Stimulated activated CD4-positive, alpha-beta T cell treated with anti-CD3 and anti-CD28 coated beads, Interleukin-1b, Interleukin-23, amount 100 ng/mL, for 4 hours (primary cell): ENCODE measurements at places on chromosomes 7 and 10.

DNA sequence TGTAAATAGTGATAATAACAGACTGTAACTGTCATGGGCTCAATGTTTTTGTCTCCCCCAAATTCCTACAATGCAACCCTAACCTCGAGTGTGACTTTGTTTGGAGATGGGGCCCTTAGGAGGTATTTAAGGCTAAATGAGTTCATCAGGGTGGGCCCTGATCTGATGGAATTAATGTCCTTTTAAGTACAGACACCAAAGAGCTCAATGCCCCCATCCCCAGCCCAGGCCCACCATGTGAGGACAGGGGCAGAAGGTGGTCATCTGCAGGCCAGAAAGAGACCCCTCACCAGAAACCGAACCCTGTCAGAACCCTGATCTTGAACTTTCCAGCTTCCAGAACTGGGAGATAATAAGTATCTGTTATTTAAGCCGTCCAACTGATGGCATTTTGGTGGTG lies 83.2 kb downstream of the PIP4K2A start:
- no peak for DNase-seq

GRCh38 chr7:90957883-90958282 lies 306.4 kb upstream of the FZD1 start:
- DNase-seq: no peak

GRCh38 chr10:129394518-129395328 lies 72.3 kb upstream of the MGMT start:
- DNase-seq: no peak

GRCh38 chr7:124915242-124915641 lies 14.4 kb downstream of the POT1 start:
- DNase-seq: no peak

DNA sequence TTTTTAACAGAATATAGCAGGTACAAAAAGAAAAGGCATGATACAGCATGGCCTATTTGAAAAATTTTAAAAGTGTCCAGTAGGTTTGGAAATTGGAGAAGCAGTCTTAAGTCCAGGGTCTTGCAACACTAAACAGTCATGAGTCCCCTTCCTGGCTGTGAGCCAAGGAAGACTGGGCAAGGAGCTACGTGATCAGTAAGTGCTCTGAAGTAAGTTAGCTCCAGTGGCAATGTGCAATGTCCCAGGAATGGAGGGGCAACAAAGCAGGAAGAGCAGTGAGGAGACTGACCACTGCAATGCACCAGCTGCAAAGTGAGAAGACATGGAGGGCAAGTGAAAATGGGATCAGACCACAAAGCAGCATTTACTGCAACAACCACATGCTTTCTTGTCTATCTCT lies 72.9 kb upstream of the GRID1 start:
- DNase-seq: no peak

GRCh38 chr7:104328296-104328969 lies at the start of gene LHFPL3:
Gene LHFPL3 (plus strand): TSS chr7:104328603.
- DNase-seq: no peak

DNA sequence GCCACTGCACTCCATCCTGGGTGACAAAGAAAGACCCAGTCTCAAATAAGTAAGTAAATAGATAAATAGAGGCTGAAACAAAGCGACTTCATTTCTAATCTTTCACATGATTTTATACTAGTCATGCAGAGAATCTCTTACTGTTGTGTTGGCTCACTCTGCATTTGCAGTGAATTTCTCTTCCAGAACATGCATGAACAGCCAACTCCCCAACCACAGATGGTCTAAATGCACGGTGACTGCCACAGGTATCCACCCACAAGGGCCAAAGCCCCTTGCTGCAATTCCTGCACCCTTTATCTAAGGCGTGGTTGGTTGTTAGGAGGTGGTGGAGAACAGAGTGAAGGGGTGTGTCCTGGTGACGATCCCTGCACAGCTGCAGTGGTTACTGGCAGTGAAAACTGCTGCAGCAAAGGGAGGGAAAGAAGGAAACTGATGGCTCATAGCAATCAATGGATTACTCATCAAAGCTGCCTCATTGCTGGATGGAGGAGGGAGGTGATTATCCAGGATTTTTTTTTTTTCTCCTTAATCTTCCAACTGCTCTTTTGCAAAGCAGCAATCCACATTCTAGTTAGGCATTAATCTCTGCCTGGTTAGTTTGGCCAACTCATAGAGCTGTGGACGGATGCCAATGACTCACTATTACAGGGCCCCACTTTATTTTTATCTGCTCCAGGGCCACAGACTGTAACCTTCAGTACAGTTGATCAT lies 50.6 kb downstream of the PRTFDC1 start:
- DNase-seq: no peak

DNA sequence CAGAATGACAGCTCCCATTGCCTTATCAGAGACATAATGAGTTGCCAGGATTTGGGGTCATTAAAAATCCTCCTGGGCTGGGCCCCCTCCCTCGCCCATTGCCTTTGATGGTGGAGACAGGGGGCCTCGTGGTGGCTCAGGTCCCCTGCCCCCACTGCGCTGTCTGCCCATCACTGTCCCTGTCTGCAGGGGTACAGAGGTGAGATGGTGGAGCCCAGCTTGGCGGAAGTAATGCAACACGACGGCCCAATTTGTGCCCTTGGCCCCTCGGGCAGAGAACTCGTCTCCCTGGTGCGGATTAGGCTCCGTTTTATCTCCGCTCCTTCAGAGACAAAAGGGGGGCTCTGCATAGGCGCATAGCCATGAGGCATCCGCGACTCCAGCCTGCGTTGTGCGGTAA lies 152.4 kb upstream of the UNC5B start:
- no peak for DNase-seq

DNA sequence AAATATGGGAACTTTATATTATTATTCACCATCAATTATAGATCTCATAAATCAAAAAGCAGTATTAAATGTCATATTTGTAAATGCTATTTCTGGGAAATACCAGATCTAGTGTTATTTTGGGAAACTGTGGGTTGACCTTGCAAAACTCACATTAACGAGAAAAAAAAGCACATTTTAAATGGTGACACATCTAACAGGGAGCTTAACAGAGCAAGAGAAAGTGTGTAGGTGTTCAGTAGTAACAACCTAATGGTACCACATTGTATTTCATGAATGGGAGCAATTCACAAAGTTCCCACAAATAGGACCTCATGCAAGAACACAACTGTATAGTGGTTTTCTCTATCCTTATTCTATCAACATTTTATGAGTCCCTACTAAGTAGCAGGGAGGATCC lies 26.2 kb upstream of the HDAC9 start:
- no peak for DNase-seq

GRCh38 chr7:29194594-29195427 lies at the start of gene CHN2:
Gene CHN2 (plus strand): TSS chr7:29194775.
- peak; percentile 12 for DNase-seq

GRCh38 chr7:107047902-107048782 lies 3.6 kb downstream of the PRKAR2B start:
- DNase-seq: no peak

DNA sequence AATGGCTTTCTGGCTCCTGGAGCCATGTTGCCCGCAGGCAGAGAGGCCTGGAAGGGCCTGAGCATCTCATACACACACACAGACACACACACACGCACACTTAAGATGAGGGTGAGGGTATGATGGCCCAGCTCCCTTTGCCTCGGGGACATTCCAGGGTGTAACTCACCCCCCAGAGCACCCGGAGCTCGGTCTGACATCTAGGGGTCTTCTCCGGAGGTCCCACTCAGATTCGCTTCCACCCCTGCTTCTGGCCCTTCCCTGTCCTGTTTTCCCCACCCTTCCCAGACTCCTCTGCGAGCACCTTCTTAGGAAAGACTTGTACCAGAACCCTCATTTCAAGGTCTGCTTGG lies 304.4 kb downstream of the GRID1 start:
- DNase-seq: no peak

GRCh38 chr7:47185839-47186238 lies 396.1 kb downstream of the TNS3 start:
- no peak for DNase-seq

GRCh38 chr7:158000160-158000559 lies 587.5 kb downstream of the PTPRN2 start:
- no peak for DNase-seq

GRCh38 chr7:52639126-52639525 lies 396.3 kb upstream of the POM121L12 start:
- no peak for DNase-seq

- no peak for DNase-seq
Observed at GRCh38 chr10:112649006-112649821, 202.2 kb downstream of the VTI1A start.

DNA sequence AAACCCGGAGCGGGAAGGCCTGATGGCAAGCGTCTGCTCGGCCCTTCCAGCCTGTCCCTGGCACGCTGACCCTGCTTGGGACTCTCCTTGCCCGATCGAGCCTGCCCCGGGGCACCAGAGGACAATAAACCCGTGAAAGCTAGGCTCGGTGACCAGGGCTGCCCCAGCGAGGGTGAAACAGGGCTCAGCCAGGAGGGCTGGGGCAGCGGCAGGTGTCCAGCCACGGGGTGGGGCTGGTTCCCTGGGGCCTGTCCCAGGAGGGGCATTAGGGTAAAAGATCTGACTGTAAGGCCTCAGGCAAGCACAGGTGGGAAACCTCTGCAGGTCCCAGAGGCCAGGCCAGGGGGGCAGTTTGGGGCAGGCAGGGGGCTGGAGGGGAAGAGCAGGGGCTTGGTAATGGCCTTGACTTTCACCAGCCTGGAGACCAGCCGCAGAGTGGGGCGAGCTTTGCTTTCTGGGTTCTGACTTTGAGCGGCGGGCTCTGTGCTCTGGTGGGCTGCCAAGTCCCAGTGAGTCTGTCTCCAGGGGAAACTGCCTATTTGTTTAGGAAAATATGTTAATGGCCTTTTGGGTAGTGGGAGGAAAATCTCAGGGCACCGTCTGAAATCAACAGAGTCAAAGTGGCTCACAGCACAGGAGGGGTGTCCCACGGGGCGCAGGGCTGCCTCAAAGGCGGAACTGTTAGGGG lies 68.2 kb upstream of the INPP5A start:
- no peak for DNase-seq

GRCh38 chr10:21135023-21135931 lies 238.2 kb upstream of the NEBL start:
- DNase-seq: no peak

GRCh38 chr10:125149036-125149679 lies 11.2 kb downstream of the CTBP2 start:
- no peak for DNase-seq

DNA sequence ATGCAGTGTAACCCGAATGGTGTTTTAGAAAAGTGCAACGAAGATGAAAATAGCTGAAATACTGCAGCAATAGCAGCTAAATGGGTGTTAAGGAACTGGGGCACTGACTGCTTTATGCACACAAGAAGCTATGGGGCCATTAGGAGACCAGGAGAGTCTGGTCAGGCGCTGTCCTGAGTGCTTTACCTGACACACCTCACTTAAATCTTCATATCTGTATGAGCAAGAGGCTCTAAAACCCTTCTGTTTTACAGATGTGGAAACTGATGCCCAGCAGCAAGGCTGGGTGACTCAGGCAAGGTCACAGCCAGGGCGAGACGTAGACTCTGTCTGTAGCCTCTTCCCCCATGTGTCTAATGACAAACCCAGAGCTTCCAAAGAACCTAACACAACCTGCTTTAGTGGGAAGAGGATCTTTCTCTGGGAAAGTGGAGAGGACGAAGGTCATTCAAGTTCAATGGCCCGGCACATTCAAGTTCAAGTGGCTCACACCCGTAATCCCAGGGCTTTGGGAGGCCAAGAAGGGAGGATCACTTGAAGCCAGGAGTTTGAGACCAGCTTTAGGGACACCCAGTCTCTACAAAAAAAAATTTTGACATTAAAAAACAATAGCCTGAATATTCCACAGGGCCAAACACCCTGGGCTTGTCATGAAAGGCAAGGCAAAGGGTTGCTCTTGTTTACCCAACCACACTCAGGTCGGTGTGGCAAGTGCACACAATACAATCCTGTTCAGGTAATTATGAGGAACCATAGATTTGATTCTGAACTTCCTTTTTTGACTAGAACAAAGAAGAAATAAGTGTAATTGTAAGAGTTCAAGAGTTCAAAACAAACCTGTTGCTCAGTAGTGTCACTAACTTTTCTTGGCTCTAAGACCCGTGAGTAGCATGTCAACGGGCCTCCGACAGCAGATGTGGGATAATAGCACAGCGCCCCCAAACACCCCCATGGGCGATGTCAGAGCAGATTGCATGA lies 53.7 kb upstream of the KLF6 start:
- no peak for DNase-seq

- DNase-seq: no peak
Observed at GRCh38 chr10:75145590-75145989, 34.1 kb downstream of the SAMD8 start.

DNA sequence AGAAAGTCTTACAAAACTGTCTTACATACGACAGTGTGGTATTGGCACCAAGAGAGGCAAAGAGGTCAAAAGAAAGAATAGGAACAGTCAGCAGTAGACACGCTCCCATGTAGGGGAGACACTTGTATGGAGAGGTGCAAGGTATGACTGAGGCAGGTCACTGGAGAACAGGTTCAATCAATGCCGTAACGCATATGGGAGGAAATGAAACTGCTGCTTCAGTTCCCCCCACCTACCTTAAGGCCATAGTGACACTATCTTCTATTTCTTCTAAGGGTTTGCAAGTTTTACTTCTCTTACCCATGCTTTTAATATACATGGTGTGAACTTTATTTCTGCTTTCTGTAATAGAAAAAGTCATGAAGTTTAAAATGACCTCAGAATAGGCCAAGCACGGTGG lies 5.5 kb upstream of the PITRM1 start:
- no peak for DNase-seq

DNA sequence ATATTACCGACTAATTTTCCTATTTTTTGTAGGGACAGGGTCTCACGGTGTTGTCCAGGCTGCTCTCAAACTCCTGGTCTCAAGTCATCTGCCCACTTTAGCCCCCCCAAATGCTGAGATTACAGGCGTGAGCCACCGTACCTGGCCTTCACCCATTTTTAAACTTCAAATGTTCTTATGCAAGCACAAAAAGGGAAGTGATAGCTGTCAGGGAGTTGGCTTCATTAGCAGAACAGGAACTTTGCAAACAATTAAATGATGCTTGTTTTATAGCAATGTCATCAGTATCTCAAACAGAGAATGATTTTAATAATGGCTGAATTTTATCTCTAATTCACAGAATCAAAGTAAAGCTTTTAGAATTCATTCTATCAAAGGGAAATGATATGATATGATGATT lies 49.8 kb upstream of the FAM171A1 start:
- DNase-seq: no peak

GRCh38 chr7:151115121-151115835 lies 29.0 kb downstream of the AGAP3 start:
- DNase-seq: peak; percentile 21

DNA sequence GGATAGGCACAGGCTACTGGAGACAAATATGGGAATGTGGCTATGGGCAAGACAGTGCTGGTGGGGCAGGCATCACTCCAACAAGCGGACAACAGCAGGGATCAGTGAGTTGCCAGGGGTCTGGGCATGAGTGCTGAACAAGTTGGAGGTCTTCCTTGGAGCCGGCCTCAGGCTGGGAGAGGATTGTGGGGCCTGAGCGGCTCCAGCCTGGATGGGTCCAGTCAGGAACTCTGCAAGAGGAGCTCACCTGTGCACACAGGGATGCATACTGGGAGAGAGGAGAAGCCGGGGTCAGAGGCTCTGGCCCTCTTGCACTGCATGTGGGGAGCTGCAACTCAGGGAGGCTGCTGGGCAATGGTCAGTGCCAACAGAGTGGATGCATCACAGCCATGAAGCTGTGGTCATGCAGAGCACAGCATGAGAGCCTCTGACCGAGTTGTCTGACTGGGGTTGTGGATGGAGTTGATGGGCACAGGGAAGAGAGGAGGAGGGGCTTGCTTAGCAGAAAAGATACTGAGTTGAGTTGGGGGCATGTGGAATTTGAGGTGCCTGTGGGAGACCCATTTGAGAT lies 204.0 kb upstream of the ZNF32 start:
- no peak for DNase-seq

GRCh38 chr7:97043281-97043680 lies 18.6 kb upstream of the DLX5 start:
- no peak for DNase-seq

GRCh38 chr7:139109983-139110411 lies 477 bp upstream of the ZC3HAV1 start:
- DNase-seq: no peak
